ENCODE measurements at places on chromosomes 7 and 10.

DNA sequence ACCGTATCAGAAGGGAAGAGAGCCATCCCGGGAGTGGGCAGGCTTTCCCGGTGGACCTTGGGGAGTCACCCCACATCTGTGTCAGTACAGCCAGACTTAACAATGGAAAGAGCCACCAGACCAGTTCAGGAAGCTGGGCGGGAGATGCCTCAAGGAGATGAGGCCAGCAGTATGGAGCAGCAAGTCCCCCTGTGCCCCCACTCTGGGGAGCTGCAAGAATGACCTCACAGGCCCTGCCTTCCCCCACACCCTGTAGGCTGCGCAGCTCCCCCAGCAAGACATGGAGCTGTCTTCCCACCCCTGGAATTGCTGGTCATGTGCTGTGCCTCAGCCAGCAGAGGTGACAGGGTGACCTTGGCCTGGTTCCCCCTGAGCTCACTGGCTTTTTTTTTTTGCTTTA is 76.8 kb upstream of the INSIG1 start:
- no peak for DNase-seq

GRCh38 chr10:121708728-121709674 is 110.8 kb upstream of the FGFR2 start:
- DNase-seq = no peak

DNA sequence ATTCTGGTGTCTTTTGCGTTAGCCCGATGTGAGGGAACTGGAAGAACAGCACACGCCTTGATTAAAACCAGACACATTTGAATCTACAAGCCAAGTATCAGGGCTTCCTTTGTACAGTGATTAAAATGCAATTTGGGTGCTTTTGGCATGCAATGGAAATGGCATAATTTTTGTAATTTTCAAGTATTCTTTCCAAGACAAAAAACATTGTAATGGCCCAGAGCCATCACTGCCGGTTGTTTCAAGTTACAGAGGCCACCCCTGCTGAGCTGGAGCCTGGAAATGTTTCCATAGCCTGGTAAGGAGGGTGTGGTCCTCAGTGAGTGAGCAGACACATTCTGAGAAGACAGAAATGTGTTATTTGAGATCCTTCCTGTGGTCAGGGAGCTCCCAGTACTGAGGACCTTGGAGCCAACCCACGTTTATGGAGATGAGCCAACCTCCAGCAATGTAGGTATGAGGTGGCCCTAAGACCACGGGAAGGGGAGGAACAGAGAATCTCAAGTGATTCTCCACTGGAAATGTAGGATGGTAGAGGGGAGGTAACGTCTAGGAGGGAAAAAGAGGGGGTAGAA is 20.9 kb downstream of the TEX36 start:
- DNase-seq = no peak

DNA sequence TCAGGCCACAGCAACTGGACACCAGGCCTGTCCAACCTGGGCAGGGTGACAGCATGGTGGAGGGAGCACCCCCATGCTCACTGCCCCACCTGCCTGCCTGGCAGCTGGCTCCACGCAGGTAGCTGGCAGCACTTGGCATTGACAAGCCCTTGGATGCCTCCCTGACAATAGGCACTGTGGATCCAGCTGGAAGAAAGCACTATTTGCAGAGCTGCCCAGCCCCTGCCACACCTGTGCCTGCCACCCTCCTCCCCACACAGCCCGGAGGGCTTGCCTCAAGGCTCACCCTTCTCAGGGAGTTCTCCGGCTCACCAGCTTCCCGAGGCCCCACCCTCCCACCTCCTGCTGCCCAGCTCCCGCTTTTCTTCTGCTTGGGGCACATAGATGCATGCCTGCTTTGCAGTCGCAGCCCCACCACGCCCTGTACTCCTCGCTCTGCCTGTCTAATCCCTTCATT is 160.1 kb downstream of the NEURL1 start:
- no peak for DNase-seq

GRCh38 chr7:135260930-135261721 is 27.5 kb downstream of the STRA8 start:
- no peak for DNase-seq

- DNase-seq = peak; percentile 11
Observed at GRCh38 chr10:97648562-97649404, 8.3 kb downstream of the PI4K2A start.

Measured in effector CD4-positive, alpha-beta T cell (primary cell).